ENCODE measurements at places on chromosomes 16 and 17.

DNA sequence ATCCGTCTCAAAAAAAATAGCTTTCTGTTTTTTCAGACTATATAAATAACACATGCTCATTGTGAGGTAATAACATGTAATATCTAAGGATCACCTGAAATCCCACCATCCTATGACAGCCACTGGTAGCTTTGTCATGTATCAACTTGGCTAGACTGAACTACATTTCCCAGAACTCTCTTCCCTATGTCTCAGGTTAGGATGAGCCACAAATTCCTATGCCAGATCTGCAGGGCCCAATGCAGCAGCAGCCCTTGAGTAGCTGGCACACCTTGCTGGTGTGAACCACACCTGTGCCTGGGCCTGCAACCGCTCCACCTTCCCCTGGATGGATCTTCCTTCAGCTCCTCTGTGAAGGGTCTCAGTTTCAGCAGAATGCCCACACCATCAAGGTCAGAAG is 28.1 kb downstream of the OGFOD1 start:
- no peak for DNase-seq

DNA sequence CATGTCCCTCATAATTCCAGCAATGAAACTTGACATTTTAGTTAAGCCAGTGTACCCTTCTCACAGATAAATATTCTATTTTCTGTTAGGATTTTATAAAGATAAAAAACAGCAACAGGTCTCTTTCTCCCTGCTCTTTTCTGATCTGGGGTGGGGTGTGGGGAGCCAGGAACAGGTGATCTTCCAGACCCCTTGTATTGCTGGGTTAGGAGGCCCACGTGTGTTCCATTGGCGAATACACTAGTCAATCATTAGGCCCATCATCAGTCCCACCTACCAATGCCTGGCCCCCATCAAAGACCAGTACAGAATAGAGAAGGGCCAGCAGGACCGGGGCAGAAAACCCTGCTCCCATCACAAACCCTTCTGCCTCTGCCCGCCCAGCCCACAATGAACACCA is 40.3 kb upstream of the TOB1 start:
- DNase-seq = no peak

GRCh38 chr16:27311448-27311830 is 2.3 kb upstream of the IL4R start:
- DNase-seq = no peak

- DNase-seq = no peak
Observed at GRCh38 chr17:59853168-59853918, 39.4 kb downstream of the TUBD1 start.

- DNase-seq = no peak
Observed at GRCh38 chr16:88975511-88976061, 1.4 kb downstream of the CBFA2T3 start.

GRCh38 chr16:56669840-56670619 is 416 bp downstream of the MT1H start:
- DNase-seq = no peak

- no peak for DNase-seq
Observed at GRCh38 chr16:2214719-2214968, at the start of gene PGP. PGP (minus strand) TSS chr16:2214840; CDS start chr16:2214777, 63 bp downstream.

GRCh38 chr17:63274146-63274545 is 172.0 kb downstream of the CYB561 start:
- DNase-seq = no peak

DNA sequence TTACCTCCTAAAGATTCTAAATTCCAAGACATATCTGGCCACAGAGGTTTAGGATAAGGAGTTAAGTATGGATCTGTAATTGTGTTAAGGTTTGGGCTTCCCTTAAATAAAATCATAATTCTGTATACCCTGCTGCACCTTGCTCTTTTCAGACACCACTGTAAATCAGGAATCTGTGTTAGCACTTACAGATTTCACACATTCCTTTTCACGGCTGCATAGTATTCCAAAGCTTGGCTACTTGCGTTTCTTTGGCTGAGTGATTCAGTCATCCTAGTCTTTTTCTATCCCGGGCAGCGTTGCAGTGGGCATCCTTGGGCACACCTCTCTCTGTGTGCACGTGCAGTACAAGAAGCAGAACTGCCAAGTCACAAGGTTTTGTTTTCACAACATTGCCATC is 105.8 kb downstream of the SOCS1 start:
- DNase-seq = no peak

- no peak for DNase-seq
Observed at GRCh38 chr17:4215882-4216570, 47.8 kb downstream of the ANKFY1 start.

DNA sequence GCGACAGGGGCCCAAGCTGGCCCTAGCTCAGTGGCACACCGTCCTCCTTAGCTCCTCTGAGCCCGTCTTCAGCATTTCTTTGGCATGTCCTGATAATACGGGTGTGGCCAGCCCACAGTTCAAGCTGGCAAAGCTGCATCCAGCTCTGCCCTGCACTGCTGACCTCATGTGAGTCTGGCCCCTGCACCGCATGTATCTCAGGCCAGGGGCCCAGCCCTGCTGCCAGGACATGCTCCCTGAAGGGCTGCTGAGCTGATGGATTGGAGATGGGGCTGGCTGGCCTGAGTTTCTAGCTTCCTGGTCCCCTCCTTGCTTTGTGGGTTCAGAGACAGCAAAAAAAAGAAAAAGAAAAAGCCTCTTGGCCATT is 2.4 kb downstream of the DOC2B start:
- DNase-seq = no peak

DNA sequence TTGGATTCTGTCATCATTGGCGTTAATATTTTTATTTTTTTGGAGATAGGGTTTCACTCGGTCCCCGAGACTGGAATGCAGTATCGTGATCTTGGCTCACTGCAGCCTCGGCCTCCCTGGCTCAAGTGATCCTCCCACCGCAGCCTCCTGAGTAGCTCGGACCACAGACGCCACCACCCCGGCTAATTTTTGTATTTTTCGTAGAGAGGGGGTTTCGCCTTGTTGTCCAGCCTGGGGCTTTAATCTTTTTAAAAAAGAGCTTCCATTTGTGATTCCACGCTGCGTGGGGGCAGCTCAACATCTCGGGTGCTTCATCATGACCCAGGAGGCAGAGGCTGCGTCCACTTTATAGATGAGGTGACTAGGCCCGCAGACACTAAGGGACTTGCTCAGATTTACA is 1.5 kb downstream of the BANP start:
- DNase-seq = no peak

All from stimulated activated CD4-positive, alpha-beta T cell treated with anti-CD3 and anti-CD28 coated beads, Interleukin-12 subunit alpha, Interleukin-12 subunit beta, amount 100 ng/mL, for 24 hours (primary cell).